ENCODE measurements at places on chromosomes 4 and X. TPM values are rescaled to one million over a fixed set of nuclear protein-coding genes. Genes with fewer than 3 reads are reported as not detected.

Gene MMAA
- 20.8 TPM for total RNA-seq

Gene BLOC1S4
- total RNA-seq = 10.1 TPM

DNA sequence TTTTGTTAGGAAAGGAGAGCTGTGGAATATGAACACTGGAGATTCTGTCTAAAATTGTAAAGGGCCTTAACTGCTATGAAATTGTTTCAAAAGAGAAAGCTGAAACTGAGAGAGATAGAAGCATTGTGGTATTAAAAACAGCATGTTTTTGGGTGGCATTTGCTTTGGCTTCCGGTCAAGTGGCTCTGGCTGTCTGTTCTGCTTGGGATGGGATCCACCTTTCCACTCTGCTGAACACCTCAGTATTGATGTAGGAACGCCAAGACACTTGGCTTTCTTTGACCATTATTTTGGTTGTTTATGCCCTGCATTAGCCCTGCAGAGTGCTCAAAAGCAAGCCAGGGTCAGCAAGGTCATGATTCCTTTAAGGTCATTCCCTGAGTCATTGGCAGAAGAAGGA, 199.7 kb downstream of the SLC4A4 start:
- H3K36me3 ChIP-seq = no peaks in the 10 kb centered on the region
- no peak for DNase-seq
- no peaks in the 10 kb centered on the region for H3K27me3 ChIP-seq
- no peak overlapping the region for H3K27ac ChIP-seq
- no peaks in the 10 kb centered on the region for H3K4me1 ChIP-seq

- H3K4me3 ChIP-seq = no peak overlapping the region
- no peak for DNase-seq
- H3K27ac ChIP-seq = no peak overlapping the region
- H3K27me3 ChIP-seq = no peaks in the 10 kb centered on the region
Measured at GRCh38 chr4:71355971-71356370, 17.2 kb downstream of the SLC4A4 start.
